ENCODE measurements at places on chromosomes 13 and 19.

- no peak for DNase-seq
These were observed 25.9 kb downstream of the MPND start for GRCh38 chr19:4369109-4369887.

DNA sequence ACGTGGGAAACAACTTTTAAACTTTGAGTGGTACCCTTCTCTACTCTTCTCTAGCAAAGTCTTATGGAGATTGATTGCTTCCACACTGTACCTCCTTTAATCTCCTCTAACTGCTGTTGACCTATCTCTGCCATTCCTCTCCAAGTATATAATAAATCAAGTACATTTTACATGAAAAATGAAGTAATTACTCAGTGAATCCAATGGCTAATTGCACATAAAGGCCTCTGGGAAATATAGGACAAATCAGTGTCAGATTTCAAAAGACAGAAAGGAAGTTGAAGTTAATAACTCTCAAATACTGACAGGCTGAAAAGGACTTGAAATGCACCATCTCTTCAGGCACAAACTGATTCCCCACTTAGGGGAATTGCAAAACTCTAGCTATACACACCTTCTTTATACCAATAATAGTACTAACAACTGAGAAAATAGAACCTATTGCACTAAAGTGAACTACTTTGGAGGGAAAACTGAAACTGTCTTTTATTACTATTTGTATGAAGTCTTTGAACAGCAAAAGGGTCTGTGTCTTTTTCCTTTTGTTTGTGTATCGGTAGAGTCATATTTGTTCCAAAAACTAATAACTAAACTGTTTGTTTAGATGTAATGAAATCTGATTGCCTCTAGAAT, 701.1 kb downstream of the PCDH9 start:
- no peak for DNase-seq

DNA sequence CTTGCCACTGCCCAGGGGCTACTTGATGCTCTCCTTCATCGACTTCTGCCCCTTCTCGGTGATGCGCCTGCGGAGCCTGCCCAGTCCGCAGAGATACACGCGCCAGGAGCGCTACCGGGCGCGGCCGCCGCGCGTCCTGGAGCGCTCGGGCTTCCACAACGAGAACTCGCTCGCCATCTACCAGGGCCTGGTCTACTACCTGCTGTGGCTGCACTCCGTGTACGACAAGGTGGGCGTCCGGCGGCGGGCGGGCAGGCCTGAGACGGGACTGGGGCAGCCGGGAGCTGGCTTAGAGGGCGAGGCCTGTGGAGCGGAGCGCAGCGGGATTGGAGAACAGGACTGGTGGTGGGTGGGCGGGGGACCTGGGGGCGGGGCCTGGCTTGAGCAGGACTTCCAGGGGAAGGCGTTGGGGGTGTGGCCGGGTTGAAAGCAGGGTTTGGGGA, 12.7 kb upstream of the PSMD8 start:
- DNase-seq: no peak

- no peak for DNase-seq
These were observed 4.9 kb downstream of the TEX29 start for GRCh38 chr13:111325146-111325890.

- DNase-seq: no peak
These were observed 1606.4 kb upstream of the PRR20A start for GRCh38 chr13:55534306-55534705.

DNA sequence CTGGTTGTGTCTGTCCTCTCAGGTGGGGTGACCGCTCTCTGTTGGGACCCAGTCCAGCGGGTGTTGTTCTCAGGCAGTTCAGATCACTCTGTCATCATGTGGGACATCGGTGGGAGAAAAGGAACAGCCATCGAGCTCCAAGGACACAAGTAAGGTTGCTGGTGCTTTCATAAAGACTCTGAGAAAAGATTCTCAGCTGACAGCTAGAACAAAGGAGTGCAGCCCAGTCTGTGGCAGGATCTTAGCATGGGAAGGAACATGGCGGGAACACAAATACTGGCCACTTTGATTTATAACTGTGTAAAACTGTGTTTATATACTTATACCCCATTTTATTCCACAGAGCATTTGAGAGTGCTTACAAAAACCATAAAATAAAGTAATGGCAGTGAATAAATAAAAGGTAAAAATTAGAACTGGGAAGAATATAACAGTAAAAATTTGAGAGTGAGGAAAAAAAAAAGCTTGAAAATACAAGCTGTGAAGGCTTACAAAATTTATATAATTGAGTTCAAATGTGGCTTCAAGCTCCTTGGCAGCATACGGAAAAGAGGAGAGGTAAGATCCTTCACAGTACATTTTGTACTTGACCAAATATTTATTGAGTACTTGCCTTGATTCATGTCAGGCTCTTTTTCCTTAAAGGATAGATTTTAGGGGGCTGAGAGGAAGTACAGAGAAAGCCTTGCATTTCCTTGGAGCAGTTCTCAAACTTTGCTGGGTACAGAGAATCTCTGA, 64.8 kb downstream of the DHRS12 start:
- no peak for DNase-seq

DNA sequence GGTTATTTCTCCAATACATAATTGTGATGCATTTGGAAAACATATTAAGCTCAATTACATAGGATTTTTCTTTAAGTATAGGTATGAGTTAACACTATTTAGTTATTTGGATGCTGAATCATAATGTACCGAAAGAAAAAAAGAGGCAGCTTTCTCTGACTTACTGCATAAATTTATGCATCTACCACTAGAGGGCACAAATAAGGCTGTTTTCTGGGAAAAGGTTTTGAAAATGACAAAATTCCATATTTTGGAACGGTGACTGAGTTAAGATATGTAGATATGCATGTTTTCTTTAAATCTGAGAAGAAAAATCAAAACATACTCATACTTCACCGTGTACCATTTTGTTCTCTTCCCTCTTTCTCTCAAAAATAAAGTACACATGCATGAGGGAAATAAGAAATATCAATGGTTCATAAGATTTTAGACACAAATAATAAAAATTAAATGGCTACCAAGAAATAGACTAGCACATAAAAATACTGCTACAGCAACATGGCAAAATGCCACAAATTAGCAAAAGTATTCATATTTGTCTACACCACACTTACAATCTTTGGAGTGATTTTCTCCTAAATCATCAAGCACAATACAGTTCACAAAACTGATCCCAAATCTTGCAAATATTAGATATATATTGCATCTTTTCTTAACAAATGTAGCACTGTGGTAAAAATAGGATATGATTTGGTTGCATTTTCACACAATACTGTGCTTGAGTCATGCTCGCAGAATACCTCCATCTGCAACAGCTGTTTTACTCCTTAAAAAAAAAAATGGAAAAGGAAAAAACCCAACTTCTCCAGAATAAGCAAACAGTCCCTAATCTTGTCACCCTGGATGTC, 260.0 kb downstream of the FGF14 start:
- DNase-seq: peak; percentile 17

- peak; percentile 26 for DNase-seq
These were observed 37.4 kb downstream of the SCGB2B2 start for GRCh38 chr19:34639491-34640085.

GRCh38 chr19:52789440-52789839, 2.8 kb upstream of the ZNF600 start:
- DNase-seq: no peak

- no peak for DNase-seq
These were observed 20.5 kb upstream of the C1QTNF9 start for GRCh38 chr13:24288870-24289269.

DNA sequence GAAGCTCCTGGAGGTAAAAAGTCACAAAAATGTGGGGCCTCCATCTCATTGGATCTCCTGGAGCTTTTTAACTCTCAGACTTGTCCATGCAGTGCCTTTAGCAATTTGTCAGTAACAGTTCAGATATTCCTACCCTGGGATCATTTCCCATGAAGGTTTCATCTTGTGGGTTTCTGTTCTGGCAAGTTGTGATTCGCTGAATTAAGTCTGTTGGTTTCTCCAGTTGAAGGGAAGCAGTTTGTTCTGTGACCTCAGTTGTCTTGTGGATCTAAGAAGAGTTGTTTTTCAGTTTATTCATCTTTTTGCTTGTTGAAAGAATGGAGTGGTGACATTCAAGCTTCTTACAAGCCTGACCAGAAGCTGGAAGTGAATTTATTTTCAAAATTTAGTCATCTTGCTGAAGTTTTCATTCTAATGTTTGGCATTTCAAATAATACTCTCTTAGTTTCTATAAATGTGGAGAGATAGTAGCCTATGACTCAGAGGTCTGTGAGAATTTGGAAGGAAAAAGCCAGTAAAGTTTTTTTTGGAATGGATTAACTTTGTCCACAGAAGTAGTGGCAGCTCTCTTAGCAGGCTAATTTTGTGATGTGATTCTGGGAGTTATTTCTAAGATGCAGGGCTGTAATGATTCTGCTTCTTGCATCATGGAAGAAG, 120.1 kb upstream of the CSNK1A1L start:
- no peak for DNase-seq

- peak; percentile 91 for DNase-seq
These were observed 220.9 kb downstream of the FOXO1 start for GRCh38 chr13:40445557-40445990.

DNA sequence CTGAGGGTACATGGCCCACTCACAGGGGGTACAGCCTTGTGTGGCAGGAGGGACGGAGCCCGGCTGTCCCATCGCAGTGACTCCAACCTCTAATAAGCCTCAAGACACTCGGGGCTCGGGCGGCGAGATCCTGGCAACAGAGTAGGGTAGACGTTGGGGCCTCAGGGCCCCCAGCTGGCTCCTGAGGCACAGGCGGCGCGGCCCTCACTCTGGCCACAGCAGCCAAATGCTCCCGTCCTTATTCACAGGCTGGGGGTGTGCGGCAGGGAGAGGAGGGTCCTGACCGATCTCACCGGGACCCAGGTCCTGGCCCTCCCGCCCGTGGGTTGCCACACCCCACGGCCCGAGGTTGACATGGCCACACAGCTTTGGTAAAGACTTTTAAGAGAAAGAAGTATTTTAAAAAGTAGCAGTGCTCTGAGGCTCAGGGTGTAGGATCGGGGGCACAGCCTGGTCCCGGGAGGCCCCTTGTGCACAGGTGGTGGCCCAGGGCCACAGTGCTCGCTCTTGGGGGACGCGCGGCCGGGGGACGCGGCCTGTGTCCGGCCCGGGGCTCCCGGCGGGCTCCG, 7.6 kb downstream of the SLC39A3 start:
- DNase-seq: no peak

DNA sequence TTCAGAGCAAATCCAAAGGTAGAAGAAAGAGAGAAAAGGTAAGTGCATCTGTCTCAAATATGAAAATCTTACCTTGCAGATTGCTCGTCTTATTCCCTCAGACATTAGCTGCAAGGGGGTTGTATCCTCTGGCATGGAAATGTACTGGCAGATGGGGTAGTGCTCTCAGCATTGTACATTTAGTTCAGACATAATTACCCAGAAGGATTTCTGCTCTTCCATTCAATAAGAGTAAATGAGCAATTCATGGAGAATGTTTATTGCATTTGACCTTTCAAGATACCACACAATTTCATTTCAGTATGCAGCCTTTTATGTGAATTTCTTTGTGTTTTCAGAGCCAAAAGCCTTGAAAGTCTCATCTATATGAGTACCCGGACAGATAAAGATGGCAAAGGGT, 63.8 kb downstream of the SCEL start:
- no peak for DNase-seq

DNA sequence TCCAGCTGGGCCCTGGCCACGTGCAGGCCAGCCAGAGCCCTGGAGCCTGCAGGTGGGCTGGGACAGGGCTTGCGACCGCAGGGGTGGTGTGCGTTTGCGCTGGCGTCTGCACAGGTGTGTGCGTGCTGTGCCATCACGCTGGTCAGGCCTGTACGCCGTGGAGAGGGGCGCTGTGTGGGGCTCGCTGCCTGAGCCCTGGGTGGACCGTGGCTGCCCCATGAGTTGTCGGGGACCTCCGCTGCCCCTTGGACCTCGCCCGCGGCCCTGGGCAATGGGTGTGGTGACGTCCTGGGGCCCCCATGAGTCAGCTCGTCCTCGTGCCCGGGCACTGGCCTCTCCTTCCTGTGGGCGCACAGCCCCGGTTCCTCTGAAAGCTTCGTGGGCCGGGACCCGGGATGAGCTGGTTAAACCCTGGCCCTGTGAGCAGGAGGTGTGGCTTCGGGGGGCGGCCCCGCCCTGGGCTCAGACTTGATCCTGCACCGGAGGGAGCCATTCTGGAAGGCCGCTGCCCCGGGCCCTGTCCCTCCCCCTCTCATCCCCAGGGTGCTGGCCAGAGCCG, 6.8 kb downstream of the CSNK1G2 start:
- DNase-seq: no peak

DNA sequence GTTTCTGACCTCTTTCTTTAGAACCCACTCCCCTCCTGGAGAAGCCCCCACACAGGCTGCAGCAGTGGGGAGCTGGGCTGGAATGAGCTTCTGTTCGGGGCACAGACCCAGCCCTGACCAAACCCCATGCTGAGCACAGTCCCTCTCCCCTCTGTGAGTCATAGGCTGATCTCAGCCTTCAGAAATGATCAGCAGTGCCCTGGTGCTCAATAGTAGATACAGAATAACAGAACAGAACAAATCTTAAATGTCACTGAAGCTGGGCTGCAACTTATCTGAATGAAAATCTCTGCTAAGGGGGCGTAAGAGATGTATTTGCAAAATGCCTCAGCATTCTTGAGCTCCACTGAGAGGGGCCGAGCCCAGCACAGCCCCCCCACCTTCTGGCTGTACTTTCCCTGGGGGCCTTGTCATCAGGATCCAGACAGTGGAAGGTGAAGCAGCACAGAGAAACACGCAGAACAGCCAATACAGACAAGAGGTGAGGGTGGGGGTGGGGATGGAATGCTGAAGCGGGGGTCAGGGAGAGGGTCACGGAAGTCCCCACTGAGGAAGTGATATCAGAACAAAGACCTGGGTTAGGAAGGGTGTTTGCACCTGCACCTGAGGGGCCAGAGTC, 9.9 kb downstream of the ZNF665 start:
- DNase-seq: no peak

- no peak for DNase-seq
These were observed 2.6 kb downstream of the GTF2F2 start for GRCh38 chr13:45122941-45123340.

- peak; percentile 81 for DNase-seq
These were observed 67.3 kb downstream of the TRPM4 start for GRCh38 chr19:49224879-49225278.

GRCh38 chr13:29384466-29384865, 211.0 kb downstream of the SLC7A1 start:
- DNase-seq: no peak

DNA sequence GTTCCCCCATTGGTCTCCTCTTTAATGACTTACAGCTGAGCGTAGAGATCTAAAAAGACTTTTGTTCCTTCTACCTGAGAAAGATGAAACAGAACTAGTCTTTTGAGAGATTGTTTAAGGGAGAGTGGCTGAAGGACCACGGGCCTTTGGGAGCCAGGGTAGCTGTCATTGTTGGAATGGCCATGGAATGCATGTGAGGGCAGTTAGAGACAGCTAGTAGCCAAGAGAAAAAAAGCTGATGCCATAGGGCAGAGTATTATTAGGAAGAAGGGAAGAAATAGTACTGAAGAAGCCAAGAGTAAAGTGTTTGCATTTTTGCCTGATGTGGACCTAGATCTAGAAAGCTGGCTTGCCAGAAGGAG, 5.6 kb downstream of the ZNF507 start:
- no peak for DNase-seq

DNA sequence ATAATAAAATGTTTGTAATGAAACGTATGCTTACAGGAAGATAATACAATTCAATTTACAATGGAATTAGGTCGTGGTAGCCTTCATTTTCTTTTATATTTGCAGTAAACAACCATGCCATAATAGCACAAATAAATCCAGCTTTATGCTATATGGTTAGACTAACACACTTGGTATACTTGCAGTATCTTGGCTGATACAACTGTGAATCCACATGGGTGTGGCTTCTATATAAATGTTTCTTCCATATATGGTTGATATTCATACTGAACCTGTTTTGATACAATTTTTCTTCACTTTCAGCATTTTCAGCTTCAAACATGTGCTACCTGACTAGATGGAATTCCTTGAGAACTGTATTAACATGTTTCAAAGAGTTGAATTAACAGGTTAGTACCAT, 20.4 kb upstream of the SPRY2 start:
- no peak for DNase-seq

Data from HT1080 (cell line).